ENCODE measurements at places on chromosomes 6 and 20.

GRCh38 chr20:51010043-51010365, 12.9 kb downstream of the KCNG1 start:
- DNase-seq = no peak

DNA sequence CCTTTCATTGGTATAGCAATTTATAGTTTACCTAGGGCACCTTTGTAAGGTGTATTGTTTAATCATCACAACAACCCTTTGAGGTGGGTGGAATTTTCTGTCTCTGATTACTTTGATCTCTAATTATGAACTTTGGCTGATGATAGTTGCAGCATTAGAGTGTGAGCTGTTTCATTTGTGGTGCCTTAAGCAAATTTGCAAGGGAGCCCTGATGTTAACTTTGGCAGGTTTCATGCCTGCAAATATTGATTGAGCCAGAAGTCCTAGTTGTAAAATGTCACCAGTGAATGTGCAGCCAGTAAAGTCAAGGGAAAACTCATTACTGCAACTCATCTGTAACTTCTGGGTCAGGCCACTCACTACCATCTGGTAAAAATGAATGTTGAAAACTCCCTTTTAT, 29.8 kb downstream of the CTNNBL1 start:
- DNase-seq = no peak

- DNase-seq = no peak
Measured at GRCh38 chr20:33209789-33210188, 7.4 kb upstream of the BPIFA3 start.

DNA sequence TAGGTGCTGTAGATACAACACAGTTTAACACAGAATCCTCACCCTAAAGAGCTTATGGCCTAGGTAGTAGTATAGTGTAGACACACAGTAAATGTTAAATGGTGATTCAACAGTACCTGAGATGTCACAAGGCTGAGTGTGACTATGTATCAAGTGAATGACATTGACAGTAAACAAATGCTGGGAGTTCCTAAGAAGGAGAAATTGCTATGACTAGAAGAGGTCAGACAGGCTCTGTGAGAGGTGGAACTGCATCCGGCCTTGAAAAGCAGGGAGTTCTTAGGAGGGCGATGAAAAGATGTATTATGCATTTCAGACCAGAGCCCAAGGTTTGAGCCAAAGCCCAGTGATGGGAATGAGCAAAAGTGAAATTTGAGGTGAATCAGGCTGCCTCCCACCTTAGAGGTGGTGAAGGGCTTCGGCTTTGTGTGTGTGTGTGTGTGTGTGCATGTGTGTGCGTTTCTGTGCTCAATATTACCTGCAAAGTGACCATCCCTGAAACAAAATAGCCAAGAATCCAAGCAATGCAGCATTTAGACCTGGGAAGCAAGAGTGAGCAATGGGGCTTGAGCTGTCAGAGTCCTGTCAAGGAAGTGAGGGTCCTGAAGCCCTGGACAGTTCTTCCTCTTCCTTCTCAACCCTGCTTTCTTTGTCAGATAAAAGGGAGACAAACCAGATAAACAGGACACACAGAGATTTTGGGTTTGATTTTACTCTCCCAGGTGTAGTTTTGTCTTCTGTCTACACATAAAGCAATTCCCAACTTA, 32.3 kb upstream of the CITED2 start:
- no peak for DNase-seq

DNA sequence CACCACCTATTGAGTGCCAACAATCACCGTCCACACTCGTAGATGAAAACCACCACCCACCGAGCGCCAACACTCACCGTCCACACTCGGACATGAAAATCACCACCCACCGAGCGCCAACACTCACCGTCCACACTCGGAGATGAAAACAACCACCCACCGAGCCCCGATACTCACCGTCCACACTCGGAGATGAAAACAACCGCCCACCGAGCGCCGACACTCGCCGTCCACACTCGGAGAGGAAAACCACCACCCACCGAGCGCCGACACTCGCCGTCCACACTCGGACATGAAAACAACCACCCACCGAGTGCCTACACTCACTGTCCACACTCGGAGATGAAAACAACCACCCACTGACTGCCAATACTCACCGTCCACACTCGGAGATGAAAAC, 129.3 kb downstream of the IRF4 start:
- DNase-seq = no peak

DNA sequence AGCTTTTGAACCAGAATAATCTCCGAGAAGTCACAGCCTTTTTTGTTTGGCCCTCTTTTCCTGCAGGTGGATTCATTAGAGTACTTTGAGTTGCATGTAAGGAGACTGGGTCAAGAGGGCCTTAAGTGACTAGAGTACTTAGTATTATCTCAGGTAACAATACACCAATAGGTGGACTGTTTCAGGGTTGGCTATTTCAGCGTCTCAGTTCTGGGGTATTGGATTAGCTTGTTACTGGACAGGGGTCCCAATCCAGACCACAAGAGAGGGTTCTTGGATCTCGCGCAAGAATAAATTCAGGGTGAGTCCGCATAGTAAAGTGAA, 47.3 kb upstream of the SLC9A8 start:
- DNase-seq = no peak

GRCh38 chr6:41061196-41061726, 8.3 kb downstream of the APOBEC2 start:
- no peak for DNase-seq

- no peak for DNase-seq
Measured at GRCh38 chr20:1330075-1330830, 1.3 kb upstream of the SDCBP2 start.

GRCh38 chr6:169070506-169071176, 183.0 kb downstream of the THBS2 start:
- DNase-seq = no peak

DNA sequence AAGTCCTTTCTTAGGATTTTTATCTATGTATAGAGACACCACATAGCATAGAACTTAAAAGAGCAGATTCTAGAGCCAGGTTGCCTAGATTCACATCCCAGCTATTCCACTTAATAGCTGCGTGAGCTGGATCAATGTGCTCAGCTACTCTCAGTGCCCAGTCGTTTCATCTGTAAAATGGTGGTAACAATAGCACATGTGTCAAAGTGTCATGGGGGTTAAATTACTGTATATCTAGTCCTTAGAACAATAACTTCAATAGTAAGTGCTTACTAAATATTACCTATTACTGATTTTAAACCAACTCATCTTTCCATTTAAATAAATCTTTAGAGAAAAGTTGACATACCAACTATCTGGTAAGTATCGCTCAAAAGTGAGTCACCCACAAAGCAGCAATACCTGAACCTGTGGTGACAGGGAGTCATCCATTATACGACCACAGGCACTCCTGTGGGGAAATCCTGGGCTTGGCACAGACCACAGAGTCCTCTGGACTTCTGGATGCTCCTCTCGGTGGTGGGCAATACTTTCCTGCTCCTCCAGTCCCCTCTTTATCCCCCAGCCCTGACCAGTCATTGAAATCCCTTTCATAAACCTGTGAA, 154.8 kb downstream of the PDSS2 start:
- DNase-seq = no peak

DNA sequence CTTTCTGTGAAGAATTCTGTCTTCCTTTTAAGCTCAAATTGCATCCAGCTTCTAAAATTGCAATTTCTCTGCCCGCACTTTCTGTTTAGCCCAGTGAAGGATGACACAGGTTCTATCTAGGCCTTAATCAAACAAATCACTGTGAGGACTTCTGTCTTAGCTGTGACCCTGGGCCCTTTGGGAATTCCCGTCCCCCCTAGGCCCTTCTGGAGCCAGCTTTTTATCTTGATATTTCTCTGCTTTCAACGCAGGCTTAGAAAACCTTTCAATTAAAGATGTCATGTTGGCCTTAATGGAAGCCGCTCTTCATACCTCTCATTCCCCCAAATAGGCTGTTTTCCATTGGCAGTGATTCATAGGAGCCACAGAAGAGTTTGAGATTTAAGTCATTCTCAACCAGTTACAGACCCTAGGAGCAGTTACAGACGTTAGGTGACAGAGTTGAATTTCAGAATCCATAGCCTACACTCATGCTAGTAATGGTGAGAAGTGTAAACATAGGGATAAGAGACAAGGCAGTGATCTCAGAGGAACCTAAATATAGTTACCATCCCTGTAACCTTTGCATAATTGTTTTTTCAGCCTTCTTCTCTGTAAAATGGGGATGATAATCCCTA, 74.8 kb upstream of the FLRT3 start:
- no peak for DNase-seq

GRCh38 chr6:142902636-142903053, 42.3 kb downstream of the HIVEP2 start:
- peak; percentile 48 for DNase-seq

DNA sequence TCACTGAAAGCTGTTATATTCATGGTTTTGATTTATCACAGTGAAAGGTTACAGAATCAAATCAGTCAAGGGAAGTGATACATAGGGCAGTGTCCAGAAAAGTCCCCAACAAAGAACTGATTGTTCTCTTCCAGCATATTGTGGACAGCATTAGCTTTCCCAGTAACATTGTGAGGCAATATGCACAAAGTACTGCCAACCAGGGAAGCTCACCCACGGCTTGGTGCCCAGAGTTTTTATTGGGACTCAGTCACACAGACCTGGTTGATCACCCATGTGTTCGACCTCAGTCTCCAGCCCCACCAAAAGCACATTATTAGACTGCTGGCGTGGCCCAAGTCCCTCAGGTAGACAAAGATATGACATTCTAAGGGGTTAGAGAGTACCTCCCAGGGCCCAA, 76.0 kb downstream of the LCA5 start:
- DNase-seq = no peak

- no peak for DNase-seq
Measured at GRCh38 chr6:169112483-169113320, 140.9 kb downstream of the THBS2 start.

GRCh38 chr6:42745640-42746462, at the start of gene TBCC:
Gene TBCC, minus strand, starts transcription at chr6:42746103. Its CDS starts 30 bp downstream, at chr6:42746073.
- peak; percentile 98 for DNase-seq

GRCh38 chr6:90121982-90122381, 174.7 kb downstream of the BACH2 start:
- no peak for DNase-seq

DNA sequence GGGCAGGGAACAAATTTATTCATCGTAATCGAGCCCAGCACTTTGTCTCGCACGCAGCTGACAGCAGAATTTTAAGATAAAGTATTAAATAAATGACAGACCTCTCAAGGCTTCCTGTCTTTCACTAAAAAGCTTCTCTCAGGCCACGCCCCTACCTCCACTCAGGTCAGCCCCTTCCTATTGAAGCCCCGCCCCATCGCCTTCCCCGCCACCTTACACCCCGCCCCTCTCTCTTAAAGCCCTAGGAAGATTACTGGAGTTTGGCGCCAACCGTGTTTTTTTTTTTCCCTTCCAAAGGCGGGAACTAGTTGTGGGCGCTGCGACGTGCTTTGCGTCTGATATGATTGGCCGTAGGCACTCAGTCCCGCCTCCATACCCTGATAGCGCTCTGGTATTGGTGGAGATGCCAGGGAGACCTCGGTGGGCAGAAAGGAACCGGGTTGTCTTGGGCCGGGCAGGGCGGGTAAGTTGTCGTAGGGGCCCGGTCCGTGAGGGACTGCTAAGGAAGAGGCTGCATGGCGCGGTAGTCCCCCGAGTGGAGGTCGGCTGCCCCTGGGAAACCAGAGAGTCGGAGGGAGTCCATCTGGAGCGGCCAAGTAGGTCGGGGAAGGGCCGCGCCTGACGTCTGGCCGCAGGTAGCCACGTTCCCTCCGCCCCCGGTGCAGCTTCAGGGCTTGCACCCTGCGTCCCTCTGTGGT, at the start of gene CASP8AP2:
Gene CASP8AP2, plus strand, starts transcription at position 409 of the 698 bp plus-strand sequence.
- DNase-seq = peak; percentile 99

DNA sequence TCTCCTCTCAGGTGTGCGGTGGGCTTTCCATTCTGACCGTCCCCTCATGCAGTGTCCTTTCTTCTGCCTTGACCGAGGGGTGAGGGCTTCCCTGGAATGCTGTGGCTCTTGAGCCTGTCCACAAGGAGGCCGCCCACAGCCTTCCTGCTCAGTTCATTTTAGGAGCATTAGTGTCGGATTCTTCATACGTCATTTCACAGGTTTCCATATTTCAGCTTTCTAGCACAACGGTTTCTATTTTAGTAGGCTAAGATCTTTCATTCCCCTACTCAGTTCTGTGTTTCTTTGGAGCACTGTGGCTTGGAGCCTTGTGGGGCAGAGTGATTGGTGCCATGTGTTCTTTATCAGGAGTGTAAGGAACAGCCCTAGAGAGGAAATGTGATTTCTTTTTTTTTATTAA, 5.5 kb downstream of the PPP1R3G start:
- DNase-seq = no peak

DNA sequence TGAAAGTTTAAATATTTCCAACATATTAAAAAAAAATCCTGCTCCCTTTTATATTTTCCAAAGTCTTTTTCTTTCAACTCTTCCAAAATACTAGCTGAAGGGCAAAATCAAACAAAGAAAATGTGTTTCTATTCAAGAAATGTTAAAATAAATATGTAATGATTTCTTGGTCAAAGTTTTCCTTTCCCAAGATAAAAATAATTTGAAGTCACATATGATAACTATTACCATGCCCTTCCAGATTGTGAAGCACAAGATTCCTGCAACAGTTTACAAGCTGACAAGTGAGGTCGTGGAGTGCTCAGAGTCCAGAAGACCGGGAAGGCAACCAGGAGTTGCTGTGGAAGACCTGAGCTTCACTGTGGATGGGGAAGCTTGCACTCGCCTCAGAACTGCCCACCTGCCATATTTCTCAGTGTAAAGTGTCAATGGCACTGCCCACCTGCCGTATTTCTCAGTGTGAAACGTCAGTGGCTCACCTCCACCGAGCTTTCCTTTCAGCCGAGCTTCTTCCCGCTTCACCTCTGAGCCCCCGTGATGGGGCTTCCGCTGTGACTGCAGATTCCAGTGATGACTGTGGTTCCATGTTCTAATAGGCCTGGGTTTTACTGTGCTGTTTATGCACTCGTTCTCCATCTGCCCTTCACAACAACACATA, 160.5 kb downstream of the THBS2 start:
- no peak for DNase-seq

- DNase-seq = no peak
Measured at GRCh38 chr6:167504385-167504961, 179.6 kb downstream of the TTLL2 start.

DNA sequence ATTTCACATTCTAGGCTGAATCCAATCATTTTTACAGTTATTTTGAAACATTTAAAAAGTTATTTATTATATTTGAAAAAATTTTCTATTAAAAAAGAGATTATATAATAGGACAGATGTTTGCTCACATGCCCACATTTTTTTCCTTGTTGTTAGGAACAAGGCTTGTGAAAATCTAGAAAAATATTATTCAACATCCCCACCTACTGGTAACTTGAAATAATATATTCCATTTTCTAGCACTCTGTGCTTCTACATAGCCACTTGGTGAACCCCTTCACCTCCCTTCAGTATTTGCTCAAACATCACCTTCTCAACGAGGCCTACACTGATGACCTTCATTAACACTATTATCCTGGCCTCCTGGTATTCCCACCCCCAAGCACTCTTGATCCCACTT, 18.3 kb upstream of the GPRC6A start:
- peak; percentile 97 for DNase-seq

GRCh38 chr20:38453941-38454340, 18.7 kb upstream of the RALGAPB start:
- DNase-seq = no peak

DNA sequence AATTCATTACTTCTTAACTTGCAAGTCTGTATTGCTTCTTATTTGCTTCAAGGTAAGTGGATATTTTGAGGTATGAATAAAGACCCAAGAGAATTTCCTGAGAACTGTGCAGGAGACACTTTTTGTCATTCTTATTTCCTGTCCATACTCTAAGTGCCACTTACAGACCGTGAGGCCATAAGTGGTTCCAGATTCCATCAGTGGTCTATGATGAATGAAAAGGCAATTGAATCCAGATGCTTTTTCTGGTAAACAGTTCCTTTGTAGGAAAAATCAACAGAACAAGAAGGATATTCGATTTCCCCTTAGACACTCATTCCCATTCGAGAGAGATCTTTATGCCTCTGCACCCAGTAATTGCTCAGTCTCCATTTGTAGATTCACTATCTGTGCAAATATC, 58.3 kb upstream of the PDE10A start:
- no peak for DNase-seq
